ENCODE measurements at places on chromosomes 11 and 22.

DNA sequence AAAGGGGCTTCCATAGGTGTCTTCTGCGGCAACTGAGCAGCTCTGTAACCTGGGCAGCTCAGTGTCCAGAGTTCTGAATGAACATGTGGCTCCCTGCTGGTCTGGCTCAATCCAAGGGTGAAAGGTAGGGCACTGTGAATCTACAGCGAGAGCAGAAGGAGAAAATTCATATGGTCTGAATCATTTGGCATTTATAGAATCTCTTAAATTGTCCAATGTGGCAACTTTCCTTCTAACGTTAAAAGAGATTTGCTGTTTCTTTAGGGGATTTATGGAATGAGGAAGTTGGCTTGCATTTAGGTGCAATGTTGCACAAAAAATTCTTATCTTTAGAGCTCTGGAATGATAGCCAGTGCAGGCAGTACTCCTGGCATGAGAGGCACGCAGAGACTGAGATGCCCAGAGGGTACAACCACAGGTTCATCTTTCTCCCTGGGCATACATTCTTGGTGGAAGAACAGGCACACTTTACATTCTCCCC is 17.0 kb downstream of the ATXN10 start:
- no peak for DNase-seq

GRCh38 chr11:44502506-44502905 is 63.0 kb upstream of the CD82 start:
- DNase-seq, result no peak

GRCh38 chr11:44718057-44718456 is 8.7 kb upstream of the TSPAN18 start:
- no peak for DNase-seq

- DNase-seq, result no peak
Measured at GRCh38 chr22:42879371-42880021, 22.4 kb upstream of the ARFGAP3 start.

DNA sequence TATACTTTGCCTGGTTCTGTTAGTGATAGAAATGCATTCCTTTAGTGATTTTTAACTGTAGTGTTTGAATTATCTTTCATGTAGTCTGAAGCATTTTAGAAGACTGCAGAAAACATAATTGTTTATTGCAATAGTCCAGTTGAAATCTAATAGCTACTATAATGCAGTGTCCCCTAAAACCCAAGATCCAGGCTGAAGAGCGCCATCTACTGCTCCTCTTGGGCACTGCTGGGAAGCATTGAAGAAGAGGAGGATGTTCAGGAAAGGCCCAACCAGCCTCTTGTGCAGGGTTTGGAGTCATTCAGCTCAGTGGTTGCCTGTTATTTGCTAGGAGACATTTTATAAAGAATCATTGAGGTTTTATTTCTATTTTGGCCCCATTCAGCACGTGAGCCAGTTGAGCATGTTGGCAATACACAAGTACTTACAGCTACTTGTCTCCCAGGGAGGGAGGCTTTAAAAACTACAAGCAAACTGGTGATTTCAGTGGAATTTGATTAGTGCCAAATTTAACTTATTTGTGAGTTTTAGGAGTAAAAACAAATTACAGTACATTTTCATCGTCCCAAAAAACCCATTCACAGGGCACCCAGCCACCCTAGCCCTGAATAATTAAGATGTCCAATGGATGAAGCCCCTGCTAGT is 74.9 kb upstream of the HORMAD2 start:
- peak; percentile 60 for DNase-seq

DNA sequence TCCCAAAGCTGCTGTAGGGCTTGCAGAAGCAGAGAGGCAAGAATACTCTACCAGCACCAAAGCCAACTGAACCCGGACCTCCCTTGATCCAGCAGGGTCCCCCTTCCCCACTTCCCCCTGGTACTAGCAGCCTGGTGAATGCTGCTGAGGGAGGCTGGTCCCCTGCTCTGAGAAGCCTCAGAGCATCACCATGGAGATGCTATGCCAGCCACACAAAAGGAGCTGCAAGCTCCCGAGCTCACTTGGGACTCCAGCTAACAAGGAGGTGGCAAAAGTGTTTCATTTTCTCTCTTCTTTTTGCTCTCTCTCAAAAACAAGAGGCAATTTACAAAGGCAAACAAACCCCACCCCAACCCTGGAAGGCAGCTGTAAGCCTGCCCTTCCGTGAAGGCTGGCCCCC is 509.8 kb downstream of the BUD13 start:
- DNase-seq, result no peak

GRCh38 chr22:39634530-39635405 is 64.2 kb downstream of the CACNA1I start:
- no peak for DNase-seq
